Uterine smooth muscle cell (primary cell): ENCODE measurements at places on chromosomes 6 and 20. TPM values are rescaled to one million over a fixed set of nuclear protein-coding genes. Genes with fewer than 3 reads are reported as not detected.

ENPP5 gene
- total RNA-seq: 0.50 and 0.55 TPM in 2 replicates

HLA-DRB5 gene
- total RNA-seq: not detected in 2 replicates

DAAM2 gene
- total RNA-seq: 3.8 and 6.5 TPM in 2 replicates

SEMG1 gene
- total RNA-seq: not detected in 2 replicates

KCNG1 gene
- total RNA-seq: 78.0 and 103 TPM in 2 replicates

CPNE5 gene
- under 0.01 and 0.11 TPM in 2 replicates for total RNA-seq

OTOR gene
- total RNA-seq: not detected in 2 replicates

CD24 gene
- total RNA-seq: 0.66 and 1.2 TPM in 2 replicates

FAM83C gene
- total RNA-seq: not detected in 2 replicates

MAFB gene
- 0.33 and 0.75 TPM in 2 replicates for total RNA-seq

HSPA12B gene
- total RNA-seq: 0.11 and 0.12 TPM in 2 replicates

DEFB123 gene
- total RNA-seq: not detected in 2 replicates

NRSN1 gene
- not detected in 2 replicates for total RNA-seq

BNIP5 gene
- total RNA-seq: not detected in 2 replicates

CALHM6 gene
- 0.62 and 0.89 TPM in 2 replicates for total RNA-seq

CHRNA4 gene
- total RNA-seq: not detected in 2 replicates

GJA10 gene
- not detected in 2 replicates for total RNA-seq

KCNQ2 gene
- not detected in 2 replicates for total RNA-seq

LY6G6D gene
- not detected in 2 replicates for total RNA-seq

CLPSL1 gene
- total RNA-seq: not detected in 2 replicates

SPEF1 gene
- 0.22 and 0.25 TPM in 2 replicates for total RNA-seq
